ENCODE measurements at places on chromosomes 11 and 22.

DNA sequence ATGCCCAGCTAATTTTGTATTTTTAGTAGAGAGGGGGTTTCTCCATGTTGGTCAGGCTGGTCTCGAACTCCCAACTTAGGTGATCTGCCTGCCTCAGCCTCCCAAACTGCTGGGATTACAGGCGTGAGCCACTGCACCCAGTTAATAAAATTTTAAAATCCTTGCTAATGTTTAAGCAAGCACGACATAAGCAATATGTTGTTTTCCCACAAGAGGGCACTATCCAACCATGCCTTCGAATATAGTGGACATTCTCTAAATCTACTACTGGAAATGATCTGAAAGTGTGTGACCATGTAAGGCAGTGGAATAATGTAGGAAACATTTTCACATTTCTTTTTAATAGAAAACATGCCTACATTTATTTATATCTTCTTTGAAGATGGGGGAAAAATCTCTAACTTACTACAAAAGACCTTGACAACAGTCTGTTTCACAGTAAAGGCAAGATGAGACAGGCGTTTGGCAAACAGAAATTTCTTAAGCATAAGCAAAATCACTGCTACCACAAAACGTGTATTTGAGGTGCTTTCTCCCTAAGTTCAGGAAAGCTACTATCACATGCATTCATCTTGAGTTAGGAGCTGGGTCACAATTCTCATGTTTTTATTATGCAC is 38.2 kb downstream of the PITPNB start:
- DNase-seq = peak; percentile 74

DNA sequence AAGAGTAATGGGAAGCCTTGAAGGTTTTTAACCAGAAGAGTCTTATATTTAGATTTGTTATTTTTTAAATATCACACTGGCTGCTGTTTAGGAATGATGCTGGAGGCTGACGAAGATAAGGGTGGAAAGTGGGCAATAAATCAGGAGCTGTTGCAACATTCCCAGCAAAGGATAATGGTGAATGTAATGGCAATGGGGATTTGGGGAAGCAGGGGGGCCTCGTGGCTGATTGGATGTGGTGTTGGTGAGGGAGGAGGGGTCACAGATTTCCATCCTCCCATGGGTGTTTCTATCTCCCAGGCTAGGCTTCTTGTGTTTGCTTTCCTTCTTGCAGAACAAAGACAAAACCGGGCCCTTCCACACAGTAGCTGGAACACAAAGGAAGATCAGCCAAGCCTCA is 80.8 kb downstream of the PIWIL4 start:
- DNase-seq = peak; percentile 95

- DNase-seq = no peak
Measured at GRCh38 chr11:9210224-9210921, 54.8 kb downstream of the DENND5A start.

- no peak for DNase-seq
Measured at GRCh38 chr22:50704510-50705218, 32.0 kb downstream of the SHANK3 start.

- no peak for DNase-seq
Measured at GRCh38 chr11:76660533-76661305, 9.8 kb downstream of the LRRC32 start.

- no peak for DNase-seq
Measured at GRCh38 chr11:76169473-76169896, 36.8 kb downstream of the WNT11 start.

- no peak for DNase-seq
Measured at GRCh38 chr11:130553306-130553705, 104.9 kb downstream of the ADAMTS15 start.

DNA sequence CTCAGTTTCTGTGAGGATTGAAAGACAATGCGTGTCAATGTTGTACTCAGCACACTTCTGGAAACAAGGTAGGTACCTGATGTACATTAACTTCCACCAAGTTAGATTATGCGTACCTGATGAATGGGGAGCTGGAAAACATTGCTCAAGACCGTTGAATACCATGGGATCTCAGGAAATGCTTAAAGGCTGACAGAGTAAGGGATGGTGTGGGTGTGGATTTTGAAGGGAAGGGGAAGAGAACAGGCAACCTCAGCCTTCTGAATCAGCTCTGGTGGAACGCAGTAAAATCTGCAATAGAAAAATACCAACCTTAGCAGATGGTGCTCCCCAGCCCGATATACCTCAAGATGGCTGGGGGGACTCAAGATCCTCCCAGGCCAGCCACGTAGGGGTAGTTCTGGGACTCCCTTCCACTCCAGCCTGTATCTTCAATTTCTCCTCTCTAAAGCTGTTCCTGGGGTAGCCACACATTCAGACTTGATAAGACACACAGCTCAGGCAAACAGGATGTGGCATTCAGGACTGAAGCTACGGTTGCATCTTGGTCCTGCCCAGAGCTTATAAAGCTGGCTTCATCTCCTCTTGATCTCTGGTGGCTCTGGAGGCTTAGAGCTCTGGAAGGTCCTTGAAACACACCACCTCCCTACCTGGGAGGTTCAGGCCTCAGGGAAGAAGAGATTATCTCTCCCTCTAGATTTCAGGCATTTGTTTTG is 111.8 kb downstream of the CTNND1 start:
- peak; percentile 2 for DNase-seq

DNA sequence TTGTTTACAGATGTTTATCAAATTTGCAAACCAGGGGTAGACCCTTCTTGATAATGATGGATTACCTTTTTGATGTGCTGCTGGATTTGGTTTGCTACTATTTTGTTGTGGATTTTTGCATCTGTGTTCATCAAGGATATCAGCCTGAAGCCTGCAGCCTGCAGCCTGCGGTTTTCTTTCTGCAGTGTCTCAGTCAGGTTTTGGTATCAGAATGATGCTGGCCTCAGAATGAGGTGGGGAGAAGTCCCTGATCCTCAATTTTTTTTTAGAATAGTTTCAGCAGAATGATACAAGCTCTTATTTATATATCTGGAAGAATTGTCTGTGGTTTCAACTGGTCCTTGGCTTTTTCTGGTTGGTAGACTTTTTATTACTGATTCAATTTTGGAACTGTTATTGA is 19.7 kb upstream of the RAB38 start:
- DNase-seq = no peak

DNA sequence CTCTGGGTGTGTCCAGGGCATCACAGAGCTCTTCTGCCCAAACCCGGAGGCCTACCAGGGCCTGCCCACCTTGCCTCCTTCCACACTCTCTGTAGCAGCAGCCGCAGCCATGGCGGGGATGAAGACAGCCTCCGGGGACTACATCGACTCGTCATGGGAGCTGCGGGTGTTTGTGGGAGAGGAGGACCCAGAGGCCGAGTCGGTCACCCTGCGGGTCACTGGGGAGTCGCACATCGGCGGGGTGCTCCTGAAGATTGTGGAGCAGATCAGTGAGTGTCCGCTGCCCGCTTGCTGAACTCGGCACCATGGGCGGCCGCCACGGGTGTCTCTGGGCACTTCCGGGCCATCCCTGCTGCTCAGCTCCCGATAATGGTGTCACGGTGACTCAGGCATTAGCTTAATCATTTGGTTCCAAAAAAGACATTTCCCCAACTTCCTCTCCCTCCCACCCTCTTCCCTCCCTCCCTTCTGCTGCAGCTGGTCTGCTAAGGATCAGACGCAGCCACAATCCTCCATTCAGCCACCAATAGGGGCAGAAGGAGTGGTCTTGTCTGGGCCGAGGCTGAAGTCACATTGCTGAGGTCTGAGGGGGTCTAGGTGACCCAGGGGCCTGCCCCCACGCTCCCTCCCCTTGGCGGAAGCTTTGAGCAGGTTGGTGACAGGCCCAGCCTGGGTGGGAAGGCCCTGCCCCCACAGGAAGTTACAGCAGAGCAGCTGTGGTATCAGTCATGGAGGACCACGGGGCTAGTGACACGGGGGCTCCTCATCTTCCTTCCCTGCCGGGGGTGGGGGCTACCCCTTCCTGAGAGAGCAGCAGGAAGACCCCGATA is 950 bp downstream of the FERMT3 start:
- DNase-seq = no peak
